GM12878 (cell line): ENCODE measurements at places on chromosomes 1 and 21. TPM values are rescaled to one million over a fixed set of nuclear protein-coding genes. Genes with fewer than 3 reads are reported as not detected.

- H3K4me1 ChIP-seq, result peaks cover 16% of the 10 kb centered on the region
- no peak overlapping the region for H3K4me3 ChIP-seq
- H3K27me3 ChIP-seq, result no peaks in the 10 kb centered on the region
- H3K27ac ChIP-seq, result no peak overlapping the region
- no peak for DNase-seq
These were observed 100.5 kb downstream of the GIPC2 start for GRCh38 chr1:78146205-78146771.

- H3K27ac ChIP-seq, result peak overlapping the region; percentile 62
- DNase-seq, result no peak
- H3K27me3 ChIP-seq, result peaks cover 13% of the 10 kb centered on the region
- peaks cover 14% of the 10 kb centered on the region for H3K4me1 ChIP-seq
- peaks cover 1% of the 10 kb centered on the region; the same call in 1 of the 2 replicates for H3K36me3 ChIP-seq
These were observed 987 bp downstream of the GPR137B start for GRCh38 chr1:236143104-236143948.

GRCh38 chr21:32463889-32464300, 51.4 kb downstream of the EVA1C start:
- no peaks in the 10 kb centered on the region for H3K4me1 ChIP-seq
- H3K36me3 ChIP-seq, result no peaks in the 10 kb centered on the region
- H3K27me3 ChIP-seq, result 0 out of 2 replicates have a peak, but pooled peaks cover 1% of the 10 kb centered on the region
- no peak overlapping the region for H3K4me3 ChIP-seq
- DNase-seq, result no peak

DNA sequence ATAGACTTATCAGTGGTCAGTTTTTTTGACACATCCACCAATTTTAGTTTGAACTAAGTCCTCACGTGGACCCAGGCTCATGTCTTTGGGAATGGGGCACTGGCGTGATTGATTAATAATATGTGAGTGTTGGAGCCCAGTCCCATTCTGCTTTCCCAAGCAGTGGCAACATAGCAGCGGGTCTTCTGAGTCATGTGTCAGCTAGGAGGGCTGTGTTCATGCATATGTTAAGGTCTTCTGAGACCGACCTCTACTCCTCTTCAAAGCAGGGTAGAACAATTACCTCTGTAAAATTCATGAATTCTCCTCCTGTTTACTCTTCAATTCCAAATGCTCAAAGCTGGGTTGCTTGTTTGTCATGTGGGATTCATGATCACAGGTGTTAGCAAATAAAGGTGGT, 291.3 kb downstream of the CAMTA1 start:
- H3K27ac ChIP-seq, result no peak overlapping the region
- DNase-seq, result no peak
- H3K4me1 ChIP-seq, result no peaks in the 10 kb centered on the region
- no peaks in the 10 kb centered on the region; the same call in 1 of the 2 replicates for H3K27me3 ChIP-seq
- H3K36me3 ChIP-seq, result no peaks in the 10 kb centered on the region

DNA sequence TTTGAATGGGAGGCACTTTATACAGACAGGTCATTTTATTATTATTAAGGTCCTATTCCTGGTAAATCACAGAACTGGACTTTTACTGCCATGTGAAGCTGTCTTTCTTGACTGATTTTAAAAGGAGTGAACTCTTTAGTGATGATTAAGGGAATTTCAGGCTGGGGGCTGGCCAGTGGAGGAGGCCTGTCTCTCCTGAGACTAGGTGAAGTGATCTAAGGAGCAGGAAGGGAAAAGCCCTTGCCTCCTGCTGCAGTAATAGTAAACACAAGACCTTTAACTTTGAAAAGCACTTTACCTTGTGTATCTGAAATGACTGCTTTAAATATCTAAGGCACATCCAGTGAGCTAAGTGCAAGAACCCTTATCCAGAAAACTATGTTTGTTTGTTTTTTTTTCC, 118.0 kb upstream of the SPAG17 start:
- no peaks in the 10 kb centered on the region for H3K27me3 ChIP-seq
- no peaks in the 10 kb centered on the region for H3K4me1 ChIP-seq
- no peak for DNase-seq
- H3K27ac ChIP-seq, result no peak overlapping the region

DNA sequence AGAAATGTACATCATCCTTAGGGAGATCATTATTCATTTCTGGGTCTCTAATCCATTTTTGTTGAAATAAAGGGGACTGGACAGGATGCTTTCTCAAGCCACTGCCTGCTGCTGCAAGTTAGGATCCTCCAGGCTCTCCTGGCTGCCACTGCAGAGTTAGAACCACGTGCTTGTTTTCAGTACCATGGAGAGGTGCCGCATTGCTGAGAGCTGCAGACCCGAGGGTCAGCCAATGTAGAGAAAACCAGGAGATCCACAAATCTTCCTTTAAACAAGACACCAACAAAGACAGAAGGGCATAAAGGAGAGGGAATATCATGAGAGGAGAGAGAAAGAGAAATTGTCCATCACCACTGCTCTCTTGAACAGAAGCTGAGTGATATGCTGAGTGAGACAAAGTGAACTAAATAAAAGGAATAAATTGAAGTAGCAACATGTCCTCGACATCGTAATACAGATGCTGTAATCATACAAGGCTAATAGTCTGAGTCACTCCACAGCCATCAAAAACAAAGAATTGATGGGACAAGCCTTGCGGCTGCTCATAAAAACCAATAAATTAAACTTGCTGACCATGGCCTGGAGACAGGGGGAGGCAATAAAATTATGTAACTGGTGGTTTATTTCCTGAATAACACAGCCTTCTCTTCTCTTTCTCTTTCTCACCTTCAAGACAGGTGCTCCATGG, 255.7 kb downstream of the OMA1 start:
- no peaks in the 10 kb centered on the region for H3K36me3 ChIP-seq
- H3K4me3 ChIP-seq, result no peak overlapping the region

GRCh38 chr1:88519156-88519555, 164.9 kb upstream of the PKN2 start:
- no peaks in the 10 kb centered on the region for H3K4me1 ChIP-seq
- no peak overlapping the region for H3K4me3 ChIP-seq
- H3K27me3 ChIP-seq, result no peaks in the 10 kb centered on the region
- DNase-seq, result no peak

GRCh38 chr1:167621780-167622313, 8.2 kb upstream of the RCSD1 start:
- DNase-seq, result no peak
- no peak overlapping the region for H3K4me3 ChIP-seq
- peaks cover 24% of the 10 kb centered on the region for H3K4me1 ChIP-seq
- H3K27me3 ChIP-seq, result no peaks in the 10 kb centered on the region

DNA sequence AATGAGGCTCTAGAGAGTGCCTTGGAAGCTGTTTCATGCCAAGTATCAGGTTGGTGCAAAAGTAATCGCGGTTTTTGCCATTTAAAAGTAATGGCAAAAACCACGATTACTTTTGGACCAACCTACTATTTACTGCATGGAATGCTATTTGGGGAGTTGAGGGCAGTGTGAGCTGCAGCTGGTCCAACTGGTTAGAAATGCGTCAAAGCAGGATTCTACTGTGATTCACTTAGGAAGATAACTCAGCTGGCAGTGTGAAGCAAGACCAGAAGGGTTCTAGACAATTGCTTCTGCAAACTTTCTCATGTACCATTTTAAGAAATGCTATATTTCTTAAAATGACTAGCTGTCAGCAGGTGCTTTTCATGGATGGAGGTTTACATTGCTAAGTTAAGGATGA, 21.2 kb upstream of the PLA2G2C start:
- H3K4me3 ChIP-seq, result no peak overlapping the region
- no peak overlapping the region for H3K27ac ChIP-seq
- no peaks in the 10 kb centered on the region for H3K4me1 ChIP-seq
- DNase-seq, result no peak
- no peaks in the 10 kb centered on the region for H3K36me3 ChIP-seq

DNA sequence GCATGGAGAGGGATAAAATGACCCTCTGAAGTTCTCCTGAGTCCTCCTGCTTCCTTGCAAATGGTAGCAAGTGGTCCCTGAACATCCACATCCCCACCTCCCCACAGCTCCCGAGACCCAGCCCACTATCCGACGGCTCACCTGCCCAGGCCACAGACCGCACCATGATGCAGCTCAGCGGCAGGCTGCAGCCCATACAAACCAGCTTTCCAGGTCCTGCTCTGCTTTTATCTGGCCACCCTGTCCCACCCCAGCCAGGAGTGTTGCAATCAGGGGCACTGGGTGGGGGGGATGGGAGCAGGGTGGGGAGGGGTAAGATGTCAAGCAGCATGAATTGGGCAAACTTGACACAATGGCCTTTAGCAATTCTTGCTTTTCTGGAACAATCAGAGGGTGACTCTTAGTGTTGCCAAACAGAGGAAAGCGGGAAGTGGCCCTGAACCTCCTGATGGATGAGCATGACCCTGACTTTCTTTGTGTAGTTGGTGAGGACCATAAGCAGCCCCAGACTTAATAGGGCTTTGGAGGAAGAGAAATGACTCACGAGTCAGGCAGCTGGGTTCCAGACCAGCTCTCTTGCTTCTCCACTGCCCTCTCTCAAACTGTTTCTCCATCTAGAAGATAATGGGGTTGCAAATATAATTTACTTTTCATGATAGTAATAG, at the start of gene CHIT1:
Gene CHIT1 (minus strand): TSS at position 203 of the 665 bp plus-strand sequence. CDS start 37 bp downstream, at position 166.
- H3K4me3 ChIP-seq, result no peak within 1 kb of the TSS
- H3K36me3 ChIP-seq, result no peaks in the 10 kb centered on the region
- DNase-seq, result no peak
- no peaks in the 10 kb centered on the region for H3K4me1 ChIP-seq

DNA sequence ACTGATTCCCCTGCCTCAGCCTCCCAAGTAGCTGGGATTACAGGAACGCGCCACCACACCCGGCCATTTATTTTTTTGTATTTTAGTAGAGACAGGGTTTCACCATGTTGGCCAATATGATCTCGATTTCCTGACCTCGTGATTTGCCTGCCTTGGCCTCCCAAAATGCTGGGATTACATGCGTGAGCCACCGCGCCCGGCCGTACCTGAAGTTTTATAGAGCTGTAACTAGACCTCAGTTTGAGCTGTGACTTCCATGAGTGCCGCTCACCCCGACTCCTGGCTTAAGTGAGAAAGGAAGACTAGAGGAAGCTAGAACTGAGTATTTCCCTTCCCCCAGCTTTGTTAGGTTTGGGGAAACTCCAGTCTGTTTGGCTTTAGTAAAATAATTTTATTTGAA, 1283.1 kb downstream of the KCNT2 start:
- no peaks in the 10 kb centered on the region for H3K27me3 ChIP-seq
- no peaks in the 10 kb centered on the region for H3K4me1 ChIP-seq
- no peak for DNase-seq
- no peak overlapping the region for H3K27ac ChIP-seq
- H3K4me3 ChIP-seq, result no peak overlapping the region

DNA sequence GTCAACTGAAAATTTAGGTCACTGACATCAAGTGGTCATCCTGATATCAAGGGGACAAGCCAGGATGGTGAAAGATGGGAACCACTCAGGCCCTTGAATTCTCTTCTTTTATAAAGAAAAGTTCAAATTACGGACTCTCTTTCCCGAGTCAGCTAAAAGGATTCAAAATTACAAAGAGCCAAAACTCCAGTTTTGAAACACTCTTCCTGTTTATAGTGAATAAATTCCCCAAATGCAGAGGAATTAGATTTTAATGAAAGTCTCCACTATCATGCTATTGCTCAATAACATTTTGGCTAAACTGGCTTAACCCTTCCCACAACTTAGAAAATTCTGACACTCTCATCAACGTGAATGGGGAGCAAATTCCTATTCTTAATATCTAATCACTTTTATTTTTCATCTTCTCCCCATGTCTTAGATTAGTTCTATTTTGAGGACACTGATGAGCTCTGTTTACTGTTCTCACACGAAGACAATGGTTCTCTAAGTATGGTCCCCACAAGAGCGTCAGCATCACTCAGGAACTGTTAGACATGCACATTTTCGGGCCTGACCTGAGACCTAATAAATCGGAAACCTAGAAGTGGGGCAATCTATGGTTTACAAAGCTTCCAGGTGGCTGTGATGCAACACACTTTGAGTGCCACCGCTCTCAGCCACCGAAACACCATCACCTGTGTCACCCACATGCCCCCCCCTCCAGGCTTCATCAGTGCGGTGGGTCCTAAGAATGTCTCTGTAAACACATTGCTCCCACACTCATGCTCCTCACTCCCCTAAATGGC, 64.4 kb upstream of the TIAM1 start:
- H3K4me1 ChIP-seq, result no peaks in the 10 kb centered on the region
- DNase-seq, result no peak
- no peak overlapping the region for H3K27ac ChIP-seq
- no peak overlapping the region for H3K4me3 ChIP-seq

- no peaks in the 10 kb centered on the region for H3K27me3 ChIP-seq
- no peaks in the 10 kb centered on the region for H3K4me1 ChIP-seq
- peaks cover 7% of the 10 kb centered on the region for H3K36me3 ChIP-seq
- no peak overlapping the region for H3K4me3 ChIP-seq
- H3K27ac ChIP-seq, result no peak overlapping the region
- DNase-seq, result no peak
These were observed 7.0 kb upstream of the CDK11B start for GRCh38 chr1:1665815-1666251.

DNA sequence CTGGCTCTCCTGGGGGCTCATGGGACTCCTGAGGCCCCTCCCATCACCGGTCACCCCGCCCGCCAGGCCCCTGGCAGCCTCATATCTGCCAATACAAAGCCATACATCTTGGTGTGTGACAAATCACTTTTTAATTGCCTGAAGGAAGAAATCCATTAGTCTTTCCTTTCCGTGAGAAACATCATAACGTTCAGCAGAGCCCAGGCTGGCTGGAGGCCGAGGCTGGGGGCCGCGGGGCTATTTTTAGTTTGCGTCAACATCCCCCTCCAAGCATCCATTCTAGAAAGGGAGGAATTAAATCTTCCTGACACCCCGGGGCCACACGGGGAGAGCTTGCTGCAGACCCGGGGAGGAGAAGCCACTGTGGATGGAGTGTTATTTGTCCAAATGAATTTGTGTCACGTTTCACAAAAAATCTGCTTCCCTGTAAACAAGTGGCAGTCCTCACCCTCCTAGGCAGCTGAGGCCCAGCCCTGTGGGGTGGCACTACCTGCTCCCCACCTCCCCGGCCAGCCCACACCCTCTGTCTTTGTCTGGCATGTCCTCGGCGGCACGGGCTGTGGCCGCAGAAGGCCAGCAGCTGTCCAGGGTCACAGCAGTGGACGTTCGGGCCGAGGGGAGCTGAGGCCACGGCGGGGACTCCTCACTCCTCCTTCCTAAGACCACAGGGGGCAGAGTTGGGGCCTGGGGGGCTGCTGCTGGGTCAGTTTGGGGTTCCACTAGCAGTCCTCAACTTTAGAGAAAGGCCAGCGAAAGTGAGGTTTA, 236.9 kb upstream of the VAMP3 start:
- no peaks in the 10 kb centered on the region for H3K27me3 ChIP-seq
- no peaks in the 10 kb centered on the region for H3K4me1 ChIP-seq
- H3K27ac ChIP-seq, result no peak overlapping the region
- DNase-seq, result no peak
- no peaks in the 10 kb centered on the region for H3K36me3 ChIP-seq

Gene RCSD1
- 72.7 and 74.6 TPM in 2 replicates for polyA plus RNA-seq

Gene ZNF436
- 2.4 and 2.6 TPM in 2 replicates for polyA plus RNA-seq

Gene CSF3R
- polyA plus RNA-seq, result not detected in 2 replicates

Gene KIRREL1
- not detected in 2 replicates for polyA plus RNA-seq

Gene MANEAL
- 0.76 and 0.83 TPM in 2 replicates for polyA plus RNA-seq
